ENCODE measurements at places on chromosomes 2 and 18. TPM values are rescaled to one million over a fixed set of nuclear protein-coding genes. Genes with fewer than 3 reads are reported as not detected.

GRCh38 chr2:145797692-145798091 is 1277.8 kb upstream of the ZEB2 start:
- H3K36me3 ChIP-seq, result no peaks in the 10 kb centered on the region
- H3K27ac ChIP-seq, result no peak overlapping the region
- H3K4me1 ChIP-seq, result no peaks in the 10 kb centered on the region
- no peak overlapping the region for H3K4me3 ChIP-seq
- H3K27me3 ChIP-seq, result no peaks in the 10 kb centered on the region

- no peak overlapping the region for H3K4me3 ChIP-seq
- no peak overlapping the region for H3K27ac ChIP-seq
- no peak for DNase-seq
- no peaks in the 10 kb centered on the region for H3K27me3 ChIP-seq
Measured at GRCh38 chr18:5467671-5468070, 76.1 kb downstream of the EPB41L3 start.

DNA sequence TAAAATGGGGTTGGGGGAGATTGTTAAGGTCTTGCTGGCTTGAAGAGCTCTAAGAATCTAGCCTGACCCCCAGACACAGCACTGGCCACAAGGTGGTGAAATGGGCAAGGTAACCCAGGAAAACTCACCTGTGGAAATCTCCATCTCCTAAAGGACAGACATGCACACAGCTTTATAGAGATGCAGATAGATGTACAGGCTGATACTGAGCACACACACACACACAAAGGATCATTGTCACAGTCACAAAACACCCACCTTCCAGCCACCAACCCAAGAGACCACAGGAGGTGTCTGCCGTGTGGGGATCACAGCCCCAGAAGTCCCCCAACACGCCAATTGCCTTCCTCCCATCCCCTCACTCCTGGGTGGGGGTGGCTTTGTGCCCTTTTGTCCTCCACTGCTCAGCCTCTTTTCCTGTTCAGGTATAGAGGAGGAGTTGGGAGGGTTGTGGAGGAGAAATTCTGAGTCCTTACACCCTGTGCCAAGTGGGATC is 3.2 kb upstream of the CYP26B1 start:
- peaks cover 15% of the 10 kb centered on the region for H3K27me3 ChIP-seq
- H3K36me3 ChIP-seq, result no peaks in the 10 kb centered on the region
- no peak for DNase-seq
- H3K4me3 ChIP-seq, result no peak overlapping the region
- H3K27ac ChIP-seq, result no peak overlapping the region
- H3K4me1 ChIP-seq, result peaks cover 34% of the 10 kb centered on the region

- H3K4me1 ChIP-seq, result no peaks in the 10 kb centered on the region
- peak; percentile 19 for DNase-seq
- H3K27me3 ChIP-seq, result no peaks in the 10 kb centered on the region
- H3K36me3 ChIP-seq, result no peaks in the 10 kb centered on the region
- peak overlapping the region; percentile 95 for H3K27ac ChIP-seq
Measured at GRCh38 chr2:55047677-55048299, 2.5 kb downstream of the RTN4 start.

The ABHD1 gene
- 3.1 TPM for total RNA-seq

The HPCAL1 gene
- total RNA-seq, result 23.1 TPM

- H3K27me3 ChIP-seq, result no peaks in the 10 kb centered on the region
- H3K4me1 ChIP-seq, result peaks cover 18% of the 10 kb centered on the region
- no peak overlapping the region for H3K4me3 ChIP-seq
Measured at GRCh38 chr2:105418522-105418921, 19.7 kb upstream of the FHL2 start.

The ANKRD29 gene
- 8.0 TPM for total RNA-seq

GRCh38 chr2:178205853-178206521 is 11.7 kb downstream of the OSBPL6 start:
- H3K27ac ChIP-seq, result no peak overlapping the region
- H3K4me1 ChIP-seq, result no peaks in the 10 kb centered on the region
- no peak overlapping the region for H3K4me3 ChIP-seq
- no peaks in the 10 kb centered on the region for H3K36me3 ChIP-seq

The HTR2B gene
- total RNA-seq, result 0.49 TPM

The STPG4 gene
- 0.45 TPM for total RNA-seq

The KHK gene
- 3.2 TPM for total RNA-seq

DNA sequence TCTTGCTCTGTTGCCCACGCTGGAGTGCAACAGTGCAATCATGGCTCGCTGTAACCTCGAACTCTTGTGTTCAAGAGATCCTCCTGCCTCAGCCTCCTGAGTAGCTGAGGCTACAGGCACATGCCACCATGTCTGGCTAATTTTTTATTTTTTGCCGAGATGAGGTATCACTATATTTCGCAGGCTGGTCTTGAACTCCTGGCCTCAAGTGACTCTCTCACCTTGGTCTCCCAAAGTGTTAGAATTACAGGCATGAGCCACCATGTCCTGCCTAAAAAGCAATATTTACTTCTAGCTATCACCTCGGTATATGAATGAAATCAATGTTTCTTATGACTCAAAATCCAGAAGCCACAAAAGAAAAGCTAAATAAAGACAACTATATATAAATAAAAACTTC is 2.2 kb downstream of the BUB1 start:
- peaks cover 20% of the 10 kb centered on the region for H3K36me3 ChIP-seq
- no peak overlapping the region for H3K27ac ChIP-seq
- H3K27me3 ChIP-seq, result no peaks in the 10 kb centered on the region

DNA sequence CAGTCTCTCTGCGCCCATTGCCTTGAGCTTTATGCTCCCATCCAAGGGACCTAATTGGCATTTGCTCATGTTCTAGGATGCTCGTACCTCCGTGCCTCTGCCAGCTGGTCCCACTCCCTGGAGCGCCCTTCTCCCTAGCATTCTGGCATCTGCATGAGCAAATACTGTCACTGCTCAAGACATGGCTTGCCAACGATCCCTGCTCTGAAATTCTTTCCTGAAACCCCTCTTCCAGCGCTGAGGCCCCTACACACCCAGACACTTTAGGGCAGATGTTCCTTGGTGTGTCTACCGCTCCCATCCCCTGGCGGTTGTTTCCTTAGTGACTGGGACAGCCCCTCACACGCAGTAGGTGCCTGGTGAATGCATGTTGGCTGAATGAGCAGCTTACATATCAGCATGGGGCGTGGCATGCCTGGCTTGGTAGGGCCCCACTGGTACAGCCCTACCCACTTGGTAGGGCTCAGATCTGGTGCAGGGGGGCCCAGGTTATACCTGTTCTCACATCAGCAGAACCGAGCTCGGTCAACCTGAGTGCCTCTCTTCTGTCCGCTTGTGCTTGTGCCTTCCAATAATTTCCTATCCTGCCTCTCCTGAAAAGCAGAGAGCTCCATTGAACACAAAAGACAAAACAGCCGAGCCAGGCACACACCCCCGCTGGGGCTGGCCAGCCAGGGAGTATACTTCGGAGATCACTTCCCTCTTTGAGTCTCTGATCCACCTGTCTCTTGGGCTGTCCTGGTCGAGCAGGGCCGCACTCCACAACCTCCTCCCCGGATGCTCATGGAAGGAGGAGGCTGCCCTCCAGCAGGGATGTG is 59.2 kb downstream of the INHBB start:
- no peak overlapping the region for H3K27ac ChIP-seq
- no peaks in the 10 kb centered on the region for H3K4me1 ChIP-seq
- DNase-seq, result no peak
- H3K4me3 ChIP-seq, result no peak overlapping the region

DNA sequence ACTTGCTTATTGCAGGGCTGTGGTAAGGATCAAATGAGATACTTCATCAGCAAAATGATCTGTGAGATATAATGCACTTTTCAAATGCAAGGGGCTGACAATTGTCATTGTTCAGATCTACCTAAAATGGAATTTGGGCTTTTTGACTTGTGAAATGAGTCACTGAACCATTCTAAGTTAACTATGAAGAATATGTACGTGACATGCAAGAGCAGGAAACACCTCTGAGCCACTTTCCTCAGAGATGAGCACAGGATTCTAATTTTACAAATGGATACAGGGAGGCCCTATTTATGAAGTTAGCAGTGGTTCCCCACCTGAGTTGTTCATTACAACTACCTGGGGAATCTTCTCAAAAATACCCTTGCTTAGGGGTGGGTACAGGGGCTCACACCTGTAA is 26.7 kb downstream of the CTLA4 start:
- no peaks in the 10 kb centered on the region for H3K27me3 ChIP-seq
- DNase-seq, result no peak
- no peaks in the 10 kb centered on the region for H3K4me1 ChIP-seq
- no peak overlapping the region for H3K4me3 ChIP-seq
- no peaks in the 10 kb centered on the region for H3K36me3 ChIP-seq
- H3K27ac ChIP-seq, result peak overlapping the region; percentile 37

GRCh38 chr2:113069676-113070605 is 2.2 kb downstream of the IL1F10 start:
- H3K27me3 ChIP-seq, result no peaks in the 10 kb centered on the region
- H3K36me3 ChIP-seq, result no peaks in the 10 kb centered on the region
- no peaks in the 10 kb centered on the region for H3K4me1 ChIP-seq
- no peak overlapping the region for H3K4me3 ChIP-seq
- no peak overlapping the region for H3K27ac ChIP-seq
